ENCODE measurements at places on chromosomes 5 and 9.

- no peak for DNase-seq
Measured at GRCh38 chr9:83986765-83987401, 6.3 kb downstream of the RMI1 start.

DNA sequence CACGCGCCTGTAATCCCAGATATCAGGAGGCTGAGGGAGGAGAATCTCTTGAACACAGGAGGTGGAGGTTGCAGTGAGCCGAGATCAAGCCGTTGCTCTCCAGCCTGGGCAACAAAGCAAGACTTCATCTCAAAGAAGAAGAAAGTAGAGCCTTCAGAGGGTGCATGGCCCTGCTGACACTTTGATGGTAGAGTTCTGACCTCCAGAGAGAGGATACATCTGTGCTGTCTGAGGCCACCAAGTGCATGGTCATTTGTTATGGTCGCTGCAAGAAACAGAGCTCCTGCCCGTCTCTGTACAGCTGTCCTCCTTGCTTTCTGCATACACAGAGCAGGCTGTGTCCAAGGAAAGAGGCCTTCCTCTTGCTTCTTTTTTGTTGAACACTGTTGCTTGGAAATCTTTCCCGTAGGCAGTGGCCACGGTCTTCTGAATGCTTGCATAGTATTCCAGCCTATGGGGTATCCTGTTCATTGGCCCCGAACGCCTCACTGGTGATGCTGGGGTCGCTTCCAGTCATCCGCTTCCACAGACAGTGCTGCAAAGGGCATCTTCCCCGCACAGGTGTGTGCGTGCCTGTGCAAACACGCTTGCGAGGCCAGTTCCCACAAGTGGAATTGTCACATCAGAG, 36.8 kb upstream of the UNC5A start:
- DNase-seq, result no peak

DNA sequence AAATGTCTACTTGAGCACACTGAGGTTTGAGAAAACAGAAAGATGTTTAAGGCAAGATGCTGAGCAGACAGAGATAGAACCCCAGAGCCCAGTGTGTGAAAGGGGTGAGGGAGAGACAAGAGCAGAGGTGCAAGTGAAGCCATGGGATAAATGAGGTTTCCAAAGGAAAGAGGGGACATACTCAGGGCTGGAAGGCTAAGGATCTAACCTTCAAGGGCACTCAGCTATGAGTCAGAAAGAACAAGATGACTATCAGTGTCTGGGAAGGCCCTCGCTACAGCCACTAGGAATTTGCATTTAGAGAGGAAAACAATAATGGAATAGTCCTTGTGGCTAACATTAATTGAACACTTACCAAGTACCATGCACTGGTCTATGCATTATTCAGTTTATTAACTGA, 113.7 kb downstream of the HTR4 start:
- no peak for DNase-seq

DNA sequence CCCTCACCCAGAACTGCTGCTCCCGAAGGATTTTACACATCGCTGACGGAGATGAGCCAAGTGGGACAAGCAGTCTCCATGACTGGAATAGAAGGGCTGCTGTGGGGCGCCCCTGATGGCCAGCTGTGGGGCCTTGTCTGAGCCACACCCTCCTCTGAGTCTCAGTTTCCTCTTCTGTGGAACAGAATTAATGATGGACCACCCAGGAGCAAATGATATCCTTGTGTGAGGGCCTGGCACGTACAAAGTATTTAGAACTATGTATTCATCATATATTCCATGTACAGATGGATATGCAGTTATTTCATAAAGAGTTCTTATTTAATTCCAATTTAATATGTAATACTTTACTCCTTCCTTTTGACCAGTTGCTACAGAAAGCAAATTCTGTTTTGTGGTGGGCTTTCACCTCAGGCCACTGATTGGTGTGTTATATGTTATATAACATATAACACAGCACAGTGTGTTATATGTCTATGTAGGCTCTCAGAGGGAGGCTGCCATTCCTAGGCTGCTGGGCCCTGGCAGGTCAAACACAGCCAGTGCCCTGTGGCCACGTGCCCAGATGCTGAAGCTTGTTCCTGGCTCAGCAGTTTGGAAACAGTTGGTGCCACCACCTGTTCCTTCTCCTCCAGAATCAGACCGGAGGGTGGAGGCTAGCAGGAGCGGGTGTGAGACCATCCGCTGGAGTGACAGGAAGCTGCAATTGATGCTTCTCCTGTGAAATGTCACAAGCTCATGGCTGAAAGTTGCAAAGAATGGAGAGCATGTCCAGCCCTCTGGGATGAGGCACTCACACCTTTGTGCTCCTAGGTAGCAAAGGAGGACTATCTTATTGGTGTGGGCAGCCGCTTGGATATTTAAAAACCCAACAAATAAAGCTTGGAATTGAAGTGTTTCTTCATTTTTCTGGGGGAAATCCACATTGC, 4.4 kb upstream of the FGD3 start:
- no peak for DNase-seq

DNA sequence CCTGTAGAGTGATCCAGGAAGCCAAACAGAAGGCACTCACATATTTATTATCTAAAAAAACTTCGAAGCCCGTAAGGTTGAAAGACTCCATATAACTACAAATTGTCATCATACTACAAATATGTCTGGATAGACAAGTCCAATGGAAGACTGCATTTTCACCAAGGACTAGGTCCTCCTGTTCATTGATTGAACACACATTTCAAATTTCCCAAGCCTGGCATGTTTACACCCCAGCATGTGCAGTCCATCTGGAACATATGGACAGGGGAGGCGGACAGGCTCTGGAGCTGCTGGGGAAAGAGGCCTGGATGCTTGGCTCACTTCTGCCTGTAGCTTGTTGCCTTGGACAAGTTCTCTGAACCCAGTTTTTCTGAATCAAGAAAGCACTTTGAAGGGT, 378.7 kb downstream of the ENC1 start:
- DNase-seq, result no peak

DNA sequence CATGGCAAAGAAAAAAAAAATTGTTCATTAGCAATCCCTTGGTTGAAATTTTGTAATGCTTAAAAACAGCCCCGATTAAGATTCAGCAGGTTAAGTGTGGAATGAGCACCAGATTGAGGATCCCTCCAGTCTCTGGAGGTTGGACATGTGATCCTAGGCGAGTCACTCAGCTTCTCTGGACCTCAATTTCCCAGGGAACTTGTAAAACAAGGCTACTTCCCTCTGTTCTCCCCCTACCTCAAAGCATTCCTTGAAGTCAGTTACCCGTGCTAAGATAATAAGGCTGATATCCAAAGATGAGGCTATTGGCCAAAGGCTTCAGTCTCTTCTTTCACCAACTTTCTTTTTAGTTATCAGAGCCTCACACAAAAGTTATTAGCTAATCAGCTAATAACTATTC, 2.9 kb downstream of the KLHL3 start:
- DNase-seq, result peak; percentile 25

DNA sequence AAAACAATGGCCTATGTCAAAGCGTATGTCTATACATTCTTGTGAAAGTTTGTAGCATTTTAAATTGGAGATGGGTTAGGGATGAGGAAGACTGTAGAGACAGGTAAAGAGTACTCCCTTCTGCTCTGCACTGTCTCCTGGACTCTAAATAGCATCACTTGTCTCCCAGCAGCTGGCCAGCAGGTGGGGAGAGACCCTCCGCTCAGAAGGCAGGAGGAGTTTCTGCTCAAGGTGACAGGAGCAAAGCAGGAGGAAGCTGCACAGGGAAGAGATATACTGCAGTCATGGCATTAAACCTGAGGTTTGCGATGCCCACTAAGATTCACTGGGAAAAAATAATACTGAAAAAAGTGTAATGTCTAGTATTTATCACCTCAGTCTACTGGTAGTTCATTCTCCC, 10.7 kb upstream of the ASTN2 start:
- no peak for DNase-seq

DNA sequence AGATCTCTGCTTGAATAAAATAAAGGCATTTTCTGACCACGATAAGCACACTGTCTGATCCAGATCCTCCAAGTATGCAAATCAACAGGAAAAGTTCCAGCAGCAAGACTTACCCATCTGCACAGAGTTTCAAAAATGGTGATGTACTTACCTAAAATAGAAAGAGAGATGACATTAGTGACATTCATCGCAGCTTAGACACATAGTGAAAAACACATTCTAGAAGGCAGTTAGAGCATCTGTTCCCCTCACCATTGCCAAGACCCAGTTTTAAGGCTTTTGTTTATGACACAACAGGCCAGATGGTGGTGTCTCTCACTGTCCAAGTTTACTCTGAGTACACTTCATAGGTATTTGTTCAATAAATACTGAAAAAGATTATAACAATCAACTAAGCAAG, 207.7 kb downstream of the PDE4D start:
- no peak for DNase-seq

- DNase-seq, result peak; percentile 77
Measured at GRCh38 chr5:10635257-10635866, 71.5 kb downstream of the ANKRD33B start.

DNA sequence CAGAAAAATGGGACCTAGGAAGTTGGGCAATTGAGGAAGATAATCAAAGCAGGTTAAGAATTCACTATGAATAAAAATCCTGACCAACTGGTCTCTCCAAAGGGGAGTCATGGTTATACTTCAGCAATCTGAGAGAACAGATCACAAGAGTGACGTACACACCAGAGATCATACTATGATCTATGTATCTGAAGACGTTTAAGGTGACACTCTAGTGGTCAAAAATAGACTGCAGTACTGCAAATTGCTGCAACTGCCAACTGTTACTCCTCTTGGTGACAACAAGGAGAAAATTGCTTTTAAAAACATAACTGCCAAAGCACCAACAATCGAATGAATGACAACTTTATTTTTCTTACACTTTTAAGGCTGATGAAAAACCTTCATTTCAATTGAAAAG, 4.9 kb downstream of the AK6 start:
- no peak for DNase-seq

- no peak for DNase-seq
Measured at GRCh38 chr5:67548520-67549295, 352.1 kb upstream of the CD180 start.

DNA sequence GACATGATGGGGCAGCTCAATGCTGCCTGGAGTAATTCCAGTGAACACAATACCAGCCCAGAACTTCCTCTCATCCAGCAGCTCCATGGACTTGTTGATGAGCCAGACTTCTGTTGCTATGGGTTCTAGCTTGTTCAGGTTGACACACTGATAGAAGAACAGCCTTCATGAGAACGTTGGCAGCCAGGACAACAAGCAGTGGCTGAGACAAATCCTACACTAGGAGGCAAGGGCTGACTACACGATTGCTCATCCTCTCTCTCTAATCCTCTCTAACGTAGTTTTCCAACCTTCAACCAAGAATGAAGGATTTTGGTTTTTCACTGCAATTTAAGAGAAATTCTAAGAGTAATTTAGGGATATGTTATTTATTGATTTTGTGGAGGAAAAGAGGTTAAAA, 67.8 kb downstream of the NIPSNAP3B start:
- peak; percentile 34 for DNase-seq

DNA sequence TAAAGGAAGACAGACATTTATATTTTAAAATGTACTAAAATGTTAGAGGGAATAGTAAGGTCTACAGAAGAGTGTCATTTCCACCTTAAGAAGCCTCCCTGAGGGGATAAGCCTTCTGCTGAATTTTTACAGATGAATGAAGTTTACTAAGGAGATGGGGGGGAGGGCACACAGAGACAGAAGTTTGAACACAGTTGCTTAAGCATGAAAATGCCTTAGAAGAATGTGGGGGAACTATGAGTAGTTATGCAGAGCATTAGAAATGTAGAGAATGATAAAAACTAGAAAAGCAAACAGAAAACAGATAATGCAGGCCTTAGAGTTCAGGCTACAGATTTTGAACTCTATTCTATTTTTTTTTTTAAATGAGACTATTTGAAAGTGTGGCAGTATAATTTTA, 232.2 kb upstream of the VLDLR start:
- DNase-seq, result peak; percentile 36

DNA sequence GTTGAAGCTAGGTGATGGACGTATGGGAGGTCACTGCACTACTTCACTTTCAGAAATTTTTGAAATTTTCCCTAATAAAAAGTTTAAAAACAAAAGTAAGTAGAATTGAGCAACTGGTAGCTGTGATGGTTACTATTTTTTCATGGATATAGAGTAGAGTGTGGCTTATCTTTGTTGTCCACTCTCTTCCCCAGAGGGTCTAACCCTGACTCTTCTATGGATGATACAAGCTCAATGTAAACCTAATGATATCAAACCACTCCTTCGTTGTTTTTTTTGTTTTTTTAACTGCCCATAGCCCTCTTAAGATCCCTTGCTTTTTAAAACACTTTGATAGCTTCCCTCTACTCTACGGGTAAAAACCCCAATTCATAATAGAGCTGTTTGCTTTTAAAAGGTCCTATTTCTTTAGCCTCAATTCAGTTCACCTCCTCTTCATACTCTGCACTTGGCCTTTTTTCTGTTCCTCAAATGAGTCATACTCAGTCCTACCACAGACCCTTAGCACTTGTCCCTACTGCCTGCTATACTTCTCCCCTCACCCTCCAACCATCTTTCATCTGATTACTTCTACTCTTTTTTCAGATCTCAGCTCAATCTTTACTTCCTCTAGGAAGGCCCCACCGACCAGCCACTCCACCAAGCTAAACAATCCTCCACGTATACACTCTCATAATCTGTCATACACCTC, 2.6 kb downstream of the HDAC3 start:
- no peak for DNase-seq

- peak; percentile 61 for DNase-seq
Measured at GRCh38 chr5:180082633-180083420, 11.3 kb upstream of the RNF130 start.

- DNase-seq, result peak; percentile 6
Measured at GRCh38 chr5:137734331-137734730, 1.6 kb downstream of the KLHL3 start.

GRCh38 chr9:127741831-127742434, 6.8 kb upstream of the TOR2A start:
- peak; percentile 74 for DNase-seq
